ENCODE measurements at places on chromosomes 3 and 15.

- no peak for DNase-seq
Measured at GRCh38 chr3:75136100-75136897, 521.8 kb upstream of the CNTN3 start.

DNA sequence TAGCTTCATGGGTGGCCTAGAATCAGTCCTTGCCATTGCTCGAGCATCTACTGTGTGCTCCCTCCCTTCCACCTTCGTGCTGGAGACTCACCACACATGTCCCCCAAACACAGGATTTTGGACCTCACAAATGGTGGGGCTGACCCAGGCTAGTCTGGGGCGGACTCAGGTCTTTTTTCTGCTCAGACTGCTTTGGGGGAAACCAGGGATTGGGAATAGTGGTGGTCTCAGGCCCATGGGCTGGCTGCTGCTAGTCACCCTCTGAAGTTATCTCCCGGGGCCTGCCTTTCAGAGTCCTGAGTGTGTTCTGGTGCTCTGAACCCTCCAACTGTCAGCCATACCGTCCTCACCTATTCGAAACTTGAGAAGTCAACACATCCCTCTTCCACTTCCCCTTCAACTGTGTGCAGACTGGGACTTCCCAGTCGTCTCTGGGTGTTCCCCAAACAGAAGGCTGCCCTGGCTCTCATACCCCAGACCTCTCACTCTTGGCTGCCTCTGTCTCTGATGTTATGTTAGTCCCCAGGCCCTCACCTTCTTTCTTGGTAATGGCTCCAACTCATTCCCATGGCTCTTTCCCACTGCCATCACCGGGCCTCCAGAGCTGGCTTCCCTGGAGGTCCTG is 46.0 kb downstream of the PPCDC start:
- no peak for DNase-seq

- DNase-seq, result no peak
Measured at GRCh38 chr15:68210821-68211655, 5.9 kb upstream of the CALML4 start.

DNA sequence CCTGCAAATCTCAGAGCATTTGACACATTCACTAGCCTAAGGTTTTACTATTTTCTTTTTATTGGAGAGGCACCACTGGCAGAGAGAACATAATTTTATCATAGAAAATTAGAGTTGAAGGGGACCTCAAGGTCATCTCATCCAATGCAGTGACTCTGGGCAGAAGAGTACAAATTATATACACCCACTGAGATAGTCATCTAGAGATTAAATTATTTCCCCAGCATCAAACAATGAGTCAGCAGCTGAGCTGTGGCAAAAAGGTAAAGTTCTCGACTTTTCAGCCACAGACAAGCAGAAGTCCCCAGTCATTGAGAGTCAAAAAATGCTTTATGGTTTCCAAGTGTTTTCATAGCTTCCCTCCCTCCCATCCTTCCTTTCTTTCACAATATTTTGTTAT is 39.3 kb upstream of the SEMA6D start:
- no peak for DNase-seq

DNA sequence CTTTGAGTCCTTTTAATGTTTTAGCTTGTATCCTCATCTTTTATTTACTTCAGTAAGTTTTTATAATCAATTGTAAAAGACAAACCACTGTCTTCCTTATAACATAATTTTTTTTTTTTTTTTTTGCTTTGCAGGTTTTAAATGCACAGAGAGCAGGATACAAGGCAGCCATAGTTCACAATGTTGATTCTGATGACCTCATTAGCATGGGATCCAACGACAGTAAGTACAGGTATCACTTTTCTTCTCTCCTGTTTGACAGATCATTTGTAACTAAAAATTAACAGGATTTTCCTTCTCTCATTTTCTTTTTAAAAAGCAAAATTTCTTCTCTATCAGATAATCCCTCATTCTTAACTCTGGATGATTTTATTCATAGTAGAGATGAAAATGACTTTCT is 75.4 kb downstream of the PFN2 start:
- no peak for DNase-seq

DNA sequence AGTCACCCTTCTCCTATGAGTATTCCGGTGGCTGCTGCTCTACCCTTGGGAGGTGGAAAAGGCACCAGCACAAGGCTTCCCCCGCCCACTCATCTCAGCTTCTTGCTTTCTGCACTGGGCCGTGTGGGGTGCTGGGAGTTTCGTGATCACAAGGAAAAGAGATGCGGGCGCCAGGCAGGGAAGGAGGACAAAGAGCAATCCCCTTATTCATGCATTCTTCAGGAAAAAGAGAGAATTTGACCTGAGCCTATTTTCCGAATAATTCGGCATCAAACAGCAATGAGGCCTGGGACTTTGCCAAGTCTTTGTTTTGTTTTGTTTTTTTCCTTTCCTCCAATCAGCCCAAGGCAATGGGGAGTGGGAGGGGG is 102.2 kb upstream of the LPP start:
- DNase-seq, result no peak

GRCh38 chr3:58173029-58173668 is 37.6 kb downstream of the DNASE1L3 start:
- DNase-seq, result no peak

DNA sequence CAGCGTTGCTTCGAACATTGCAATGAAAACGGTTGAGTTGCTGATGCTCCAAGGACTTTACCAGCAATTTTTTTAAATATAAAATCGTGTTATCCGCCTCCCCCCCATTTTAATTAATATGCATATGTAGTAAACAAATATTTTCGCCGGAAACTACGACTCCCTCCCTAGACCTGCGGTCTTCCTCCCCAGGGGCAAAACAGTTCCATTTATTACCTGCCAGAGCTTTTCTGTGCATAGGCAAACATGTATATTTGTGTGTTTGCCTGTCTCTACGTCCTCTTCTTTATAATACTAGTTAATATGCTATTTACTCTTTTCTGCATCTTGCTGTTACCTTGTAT is 593 bp upstream of the RSL24D1 start:
- no peak for DNase-seq

DNA sequence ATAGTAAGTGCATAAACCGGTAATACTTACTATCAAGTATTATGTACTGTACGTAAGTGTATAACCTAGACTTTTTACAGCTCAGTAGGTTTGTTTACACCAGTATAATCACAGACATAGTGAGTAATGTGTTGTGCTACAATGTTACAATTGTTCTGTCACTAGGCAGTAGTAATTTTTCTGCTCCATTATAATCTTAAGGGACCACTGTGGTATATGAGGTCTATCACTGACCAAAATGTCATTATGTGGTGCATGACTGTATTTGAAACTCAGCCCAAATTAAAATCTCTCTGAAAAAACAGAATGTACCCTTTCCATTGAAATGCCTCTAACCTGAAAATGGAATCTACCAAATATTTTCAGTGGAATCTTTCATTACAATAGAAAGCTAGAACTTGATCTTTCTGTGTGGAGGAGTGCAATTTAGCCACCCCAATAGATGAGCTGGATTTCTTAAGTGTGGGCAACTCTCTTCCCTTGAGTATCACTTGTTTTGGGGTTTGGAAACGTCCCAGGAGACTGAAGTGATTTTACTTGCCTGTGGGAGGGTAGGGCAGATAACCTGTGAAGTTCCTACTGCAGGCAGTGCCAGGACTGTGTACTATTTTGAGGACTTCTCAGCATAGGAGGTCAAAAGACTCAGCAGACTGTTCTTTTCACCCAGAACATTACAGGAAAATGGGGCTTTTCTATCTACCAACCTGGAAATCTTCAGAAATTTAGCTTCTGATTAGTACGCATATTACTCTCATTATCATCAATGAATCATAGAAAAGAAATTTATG is 50.9 kb downstream of the FAM98B start:
- DNase-seq, result no peak

DNA sequence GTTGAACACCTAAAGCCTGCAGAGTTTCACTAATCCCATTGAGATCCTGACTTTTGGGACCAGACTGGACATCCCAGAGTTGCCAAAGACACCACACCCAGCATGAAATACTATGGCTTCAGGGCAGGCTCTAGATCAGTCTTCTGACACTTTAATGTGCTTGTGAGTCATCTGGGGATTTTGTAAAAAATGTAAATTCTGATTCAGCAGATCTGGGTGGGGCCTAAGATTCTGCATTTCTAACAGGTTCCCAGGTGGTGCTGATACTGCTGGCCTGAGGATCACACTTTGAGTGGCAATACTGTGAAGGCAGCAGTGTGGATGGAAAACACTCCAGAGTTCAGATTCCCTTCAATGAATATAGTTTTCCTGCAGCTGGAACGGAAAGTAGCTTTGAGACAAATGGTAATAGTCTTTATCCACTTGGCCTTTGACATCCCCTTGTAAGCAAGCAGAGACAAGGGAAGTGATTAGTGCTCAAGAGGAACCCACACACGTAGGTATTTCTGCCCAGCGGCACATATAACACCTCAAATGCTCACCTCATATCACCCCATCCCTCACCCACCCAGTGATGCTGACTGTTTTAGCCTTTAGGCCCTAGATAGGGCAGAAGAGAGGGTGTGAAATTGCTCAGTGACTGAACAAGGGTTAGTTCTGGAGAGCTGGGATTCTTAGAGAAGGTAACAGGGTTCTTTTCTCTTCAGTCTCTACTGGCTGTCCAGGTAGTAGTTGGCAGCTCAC is 51.5 kb upstream of the GSK3B start:
- no peak for DNase-seq

DNA sequence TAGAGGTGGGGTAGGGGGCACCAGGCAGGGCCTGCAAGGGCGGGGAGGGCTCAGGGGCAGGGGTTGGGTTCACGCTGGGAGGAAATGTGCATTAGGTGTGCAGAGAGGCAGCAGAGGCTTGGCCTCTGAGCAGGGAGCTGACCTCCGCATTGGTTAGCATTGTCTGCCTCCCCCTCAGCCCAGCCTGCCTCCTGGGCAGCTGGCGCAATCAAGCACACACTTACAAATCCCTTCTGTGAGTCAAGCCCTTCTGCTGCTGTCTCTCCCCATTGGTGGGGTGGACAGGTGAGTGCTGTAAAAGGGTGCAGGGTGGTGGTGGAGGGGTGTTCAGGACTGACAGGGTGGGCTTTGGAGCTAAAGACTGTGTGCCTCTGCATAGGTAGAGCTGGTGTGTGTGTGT is 9.3 kb downstream of the LOXL1 start:
- no peak for DNase-seq

DNA sequence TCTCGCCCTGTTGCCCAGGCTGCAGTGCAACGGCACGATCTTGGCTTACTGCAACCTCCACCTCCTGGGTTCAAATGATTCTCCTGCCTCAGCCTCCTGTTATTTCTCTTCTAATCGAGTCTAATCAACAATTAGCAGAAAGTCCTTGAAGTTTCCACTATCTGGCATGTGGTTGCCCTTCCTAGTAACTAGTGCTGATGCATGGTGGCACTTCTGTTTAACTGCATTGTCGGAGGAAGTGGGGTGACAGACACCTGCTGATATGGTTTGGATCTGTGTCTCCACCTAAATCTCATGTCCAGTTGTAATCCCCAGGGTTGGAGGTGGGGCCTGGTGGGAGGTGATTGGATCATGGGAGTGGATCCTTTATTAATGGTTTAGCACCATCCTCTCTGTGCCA is 9.2 kb downstream of the CRTAP start:
- no peak for DNase-seq

GRCh38 chr3:17494117-17494809 is 248.2 kb downstream of the TBC1D5 start:
- DNase-seq, result peak; percentile 15

GRCh38 chr3:155595371-155595770 is 149.5 kb downstream of the PLCH1 start:
- no peak for DNase-seq

- no peak for DNase-seq
Measured at GRCh38 chr3:129560911-129561594, 18.1 kb downstream of the H1-8 start.

GRCh38 chr15:70271422-70272088 is 173.8 kb upstream of the TLE3 start:
- DNase-seq, result peak; percentile 80
